GM04503 (cell line): ENCODE measurements at places on chromosomes 1 and 21.

GRCh38 chr1:42130061-42130660 lies 23.0 kb upstream of the GUCA2B start:
- DNase-seq: no peak

- DNase-seq: no peak
Measured at GRCh38 chr1:212281590-212281989, 3.6 kb upstream of the PPP2R5A start.

DNA sequence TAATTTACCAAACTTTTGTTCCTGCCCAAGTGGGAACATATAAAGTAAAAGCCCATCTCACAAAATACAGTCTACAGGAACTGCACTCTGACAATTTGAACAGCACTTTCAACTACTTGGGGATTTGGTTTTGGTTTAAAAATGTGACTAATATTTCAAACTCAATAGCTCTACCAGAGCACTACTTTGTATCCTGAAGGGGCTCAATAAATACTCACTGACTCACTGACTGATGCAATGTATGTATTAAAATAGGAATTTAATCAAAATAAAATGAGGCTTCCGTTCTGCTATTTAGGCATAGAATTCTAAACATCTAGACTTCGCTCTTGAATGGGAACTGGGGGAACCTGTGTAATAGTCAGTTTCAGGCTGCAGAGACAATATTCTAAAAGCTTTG lies 21.9 kb downstream of the EFCAB14 start:
- DNase-seq: no peak

DNA sequence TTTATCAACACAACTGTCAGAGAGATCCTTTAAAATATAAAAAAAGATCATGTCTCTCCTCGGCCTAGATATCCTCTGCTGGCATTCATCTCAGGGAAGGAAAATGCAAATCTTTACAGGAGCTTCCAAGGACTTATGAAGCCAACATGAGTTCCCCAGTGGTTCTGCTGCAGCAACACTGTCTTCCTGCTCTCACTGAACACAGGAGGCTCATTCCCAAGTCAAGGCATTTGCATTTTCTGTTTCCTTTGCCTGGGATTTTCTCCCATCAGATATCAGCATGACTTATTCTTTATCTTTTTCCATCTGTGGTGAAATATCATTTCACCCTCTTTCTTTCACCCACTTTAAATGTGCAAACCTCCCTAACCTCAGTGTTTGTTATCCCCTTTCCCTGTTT lies 513.8 kb upstream of the ZP4 start:
- no peak for DNase-seq

- DNase-seq: no peak
Measured at GRCh38 chr1:245749053-245749452, 594.3 kb downstream of the KIF26B start.

GRCh38 chr1:56550138-56550858 lies 29.1 kb downstream of the PLPP3 start:
- DNase-seq: no peak

GRCh38 chr1:3120994-3121393 lies 52.0 kb downstream of the PRDM16 start:
- no peak for DNase-seq

DNA sequence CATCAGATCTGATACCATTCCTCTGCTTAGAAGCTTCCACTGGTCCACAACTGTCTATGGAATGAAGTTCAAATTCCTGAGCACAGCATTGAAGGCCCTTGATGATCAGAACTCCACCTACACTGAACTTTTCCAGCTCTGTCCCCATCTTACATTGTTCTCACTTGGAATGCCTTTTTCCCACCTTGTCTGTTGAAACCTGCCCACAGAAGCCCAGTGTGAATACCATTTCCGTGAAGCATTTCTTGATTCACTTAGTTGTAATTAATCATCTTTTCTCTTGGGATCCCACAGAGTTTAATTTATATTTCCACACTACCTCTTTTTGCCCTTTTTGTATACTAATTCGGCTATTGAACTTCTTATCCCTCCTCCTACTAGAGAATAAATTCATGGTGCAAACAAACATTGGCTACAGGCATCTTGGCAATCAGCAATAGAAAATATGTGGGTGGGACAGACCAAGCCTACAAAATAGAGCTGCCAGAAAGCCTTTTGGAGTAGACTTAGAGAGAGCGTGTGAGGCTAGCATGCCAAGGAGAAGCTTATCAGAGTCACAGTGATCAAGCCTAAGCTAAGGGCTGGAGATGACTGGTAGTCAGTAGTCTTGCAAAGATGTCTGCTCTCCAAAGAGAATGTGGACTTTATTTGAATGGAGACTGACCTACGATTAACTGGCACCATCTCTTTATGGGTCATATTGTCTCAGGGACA lies 26.1 kb downstream of the NHLH2 start:
- no peak for DNase-seq

GRCh38 chr1:156419854-156420204 lies 50.8 kb downstream of the RHBG start:
- no peak for DNase-seq

DNA sequence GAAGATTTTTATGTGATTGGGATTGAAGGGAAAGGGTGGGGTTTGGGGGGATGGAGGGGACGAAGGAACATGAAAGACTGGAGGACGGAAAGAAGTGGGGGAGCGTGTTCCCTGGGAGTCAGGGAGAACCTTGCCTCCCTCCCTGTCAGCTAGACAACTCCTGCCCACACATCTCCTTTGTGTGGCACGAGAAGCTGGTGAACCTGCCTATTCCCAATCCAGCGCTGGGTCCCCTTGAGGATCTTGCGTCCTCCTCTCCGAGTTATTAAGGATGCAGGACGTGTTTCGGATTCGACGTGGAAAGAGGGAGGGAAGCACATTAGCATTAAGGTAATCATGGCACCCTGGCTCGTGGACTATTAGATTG lies 1.4 kb downstream of the LRRC7 start:
- no peak for DNase-seq

- no peak for DNase-seq
Measured at GRCh38 chr1:43293176-43293575, 7.6 kb upstream of the TIE1 start.

DNA sequence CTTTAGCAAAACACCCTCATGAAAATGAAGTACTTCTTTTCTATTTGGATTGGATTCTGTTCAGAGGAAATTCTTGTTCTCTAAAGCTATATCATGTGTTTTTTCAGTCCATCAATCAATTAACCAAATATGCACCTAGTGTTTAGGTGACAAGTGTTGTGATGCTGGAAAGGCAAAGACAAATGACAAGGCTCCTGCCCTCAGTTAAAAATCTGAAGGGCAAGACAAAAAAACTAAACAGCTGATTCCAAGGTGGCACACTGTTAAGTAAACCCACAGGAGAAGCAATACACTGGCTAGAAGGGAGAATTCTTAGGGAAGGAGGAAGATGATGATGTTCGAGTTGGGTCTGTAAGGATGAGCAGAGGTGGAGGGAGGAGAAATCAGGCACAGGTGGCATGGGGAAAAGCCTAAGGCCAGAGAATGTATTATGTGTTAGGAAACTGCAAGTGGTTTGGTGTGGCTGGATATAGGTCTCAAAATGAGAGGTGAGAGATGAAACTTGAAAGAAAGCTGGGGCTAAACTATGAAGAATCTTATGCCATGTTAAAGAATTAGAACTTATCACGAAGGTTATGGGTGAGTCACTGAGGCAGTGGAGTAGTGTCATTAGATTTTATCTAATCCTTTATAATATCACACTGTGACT lies 51.8 kb upstream of the GFI1 start:
- DNase-seq: no peak

DNA sequence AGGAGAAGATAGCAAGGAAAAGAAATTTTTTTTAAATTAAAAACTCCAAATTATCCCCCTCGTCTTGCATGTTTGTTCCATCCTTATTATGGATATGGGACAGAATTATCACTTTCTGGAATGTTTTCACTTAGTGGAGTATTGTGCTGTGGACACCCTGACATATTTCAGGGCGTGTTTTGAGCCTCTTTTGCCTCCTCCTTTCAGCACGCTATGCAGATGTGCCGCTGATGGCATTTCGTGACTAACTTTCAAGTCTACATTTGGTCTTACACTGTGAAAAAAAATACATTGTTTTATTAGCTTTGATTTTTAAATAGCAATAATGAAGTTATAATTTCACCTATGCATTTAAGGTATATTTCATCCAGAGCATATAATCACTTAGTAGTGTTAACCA lies 738.7 kb downstream of the LTN1 start:
- peak; percentile 31 for DNase-seq

GRCh38 chr1:24704411-24705259 lies 40.6 kb upstream of the CLIC4 start:
- DNase-seq: no peak

- peak; percentile 74 for DNase-seq
Measured at GRCh38 chr1:154624746-154625643, 17.0 kb upstream of the ADAR start.

DNA sequence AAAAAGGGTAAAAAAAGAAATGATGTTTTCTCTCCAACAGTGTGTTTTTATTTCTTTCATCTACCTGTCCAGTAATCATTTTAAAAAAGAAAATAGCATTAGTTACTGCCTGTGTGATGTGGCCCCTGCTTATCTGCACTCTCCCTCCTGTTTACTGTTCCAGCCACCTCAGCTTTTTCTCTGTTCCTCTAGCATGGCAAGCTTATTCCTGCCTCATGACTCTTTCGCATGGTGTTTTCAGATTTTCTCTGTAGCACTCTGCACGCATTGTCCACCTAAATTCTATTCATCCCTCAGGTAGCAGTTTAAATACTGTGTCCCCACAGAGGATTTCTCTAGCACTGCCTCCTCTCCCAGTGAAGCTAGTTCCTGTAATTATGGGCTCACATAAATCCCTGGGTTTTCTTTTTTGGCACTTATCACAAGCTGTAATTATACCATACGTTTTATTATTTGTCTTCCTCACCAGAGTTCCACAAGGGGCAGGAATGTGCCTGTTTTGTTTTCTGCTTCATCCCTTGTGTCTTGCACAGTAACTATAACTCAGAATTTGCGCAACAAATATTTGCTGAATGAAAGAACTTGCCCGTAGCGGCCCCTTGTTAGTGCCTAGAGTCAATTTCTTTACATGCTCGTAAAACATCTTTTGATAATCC lies 51.4 kb upstream of the LRIG2 start:
- DNase-seq: peak; percentile 53
